Activated naive CD8-positive, alpha-beta T cell treated with anti-CD3 and anti-CD28 coated beads, Interleukin-2, amount 10 ng/mL, durations not matched to agents 7 days and 5 days (primary cell): ENCODE measurements at places on chromosomes 6 and 20. TPM values are rescaled to one million over a fixed set of nuclear protein-coding genes. Genes with fewer than 3 reads are reported as not detected.

The BTN1A1 gene
- not detected for total RNA-seq

The TFAP2B gene
- total RNA-seq: not detected

The PNPLA1 gene
- total RNA-seq: not detected

DNA sequence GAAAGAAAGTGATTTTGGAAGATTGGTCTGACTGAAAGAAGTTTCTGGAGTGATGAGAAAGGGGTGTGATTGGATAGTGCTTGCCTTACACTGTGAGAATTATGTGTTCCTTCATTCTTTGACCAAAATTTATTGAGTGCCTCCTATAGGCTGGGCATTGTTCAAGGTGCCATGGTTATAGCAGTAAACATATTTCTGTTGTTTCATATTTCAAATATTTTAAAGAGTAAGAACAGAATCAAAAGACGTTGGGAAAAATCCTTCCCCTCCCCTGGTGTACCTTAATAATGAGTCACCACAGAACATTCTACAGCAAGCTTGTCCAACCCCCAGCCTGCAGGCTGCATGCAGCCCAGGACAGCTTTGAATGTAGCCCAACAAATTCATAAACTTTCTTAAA, 78.6 kb downstream of the GCLC start:
- H3K4me1 ChIP-seq: no peaks in the 10 kb centered on the region
- no peak for DNase-seq
- H3K27me3 ChIP-seq: peaks cover 27% of the 10 kb centered on the region
- no peaks in the 10 kb centered on the region for H3K36me3 ChIP-seq
